ENCODE measurements at places on chromosomes 1 and 21. TPM values are rescaled to one million over a fixed set of nuclear protein-coding genes. Genes with fewer than 3 reads are reported as not detected.

- H3K4me1 ChIP-seq, result no peaks in the 10 kb centered on the region
- H3K36me3 ChIP-seq, result no peaks in the 10 kb centered on the region
- H3K27ac ChIP-seq, result no peak overlapping the region
- no peaks in the 10 kb centered on the region for H3K27me3 ChIP-seq
- no peak overlapping the region for H3K4me3 ChIP-seq
- DNase-seq, result no peak
Observed at GRCh38 chr1:30008998-30009657, 714.3 kb downstream of the MATN1 start.

DNA sequence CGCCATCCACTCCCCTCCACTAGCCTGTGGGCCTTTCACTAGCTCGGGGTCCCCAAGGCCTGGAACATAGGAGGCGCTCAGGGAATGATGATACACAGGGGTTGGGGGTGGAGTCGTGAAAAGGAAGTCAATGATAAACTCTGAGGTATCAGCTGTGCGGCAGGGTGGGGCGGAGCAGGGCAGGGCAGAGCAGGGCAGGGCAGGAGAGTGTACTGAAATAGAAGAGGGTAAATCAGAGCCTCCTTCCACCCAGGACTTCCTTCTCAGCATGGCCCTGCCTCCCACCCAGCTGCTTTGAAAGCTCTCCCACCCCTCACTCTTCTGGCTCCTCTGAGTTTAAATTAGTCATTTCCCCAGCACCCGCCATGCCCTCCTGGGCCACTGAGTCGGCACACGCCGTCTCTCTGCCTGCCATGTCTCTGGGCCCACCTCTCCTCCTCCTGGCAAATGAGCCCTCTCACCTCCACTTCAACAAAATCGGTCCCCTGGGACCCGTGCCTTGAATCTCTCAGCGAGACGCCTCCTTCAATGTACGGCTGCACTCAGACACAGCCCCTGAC, 16.9 kb downstream of the CAPZB start:
- no peaks in the 10 kb centered on the region for H3K27me3 ChIP-seq
- H3K4me1 ChIP-seq, result peaks cover 26% of the 10 kb centered on the region
- no peaks in the 10 kb centered on the region for H3K36me3 ChIP-seq
- peak overlapping the region; percentile 71 for H3K27ac ChIP-seq

ECM1 gene
- total RNA-seq, result 0.95 TPM

GRCh38 chr1:221246628-221247415, 367.6 kb downstream of the HLX start:
- no peak for DNase-seq
- H3K27me3 ChIP-seq, result no peaks in the 10 kb centered on the region
- H3K27ac ChIP-seq, result no peak overlapping the region

ADGRL2 gene
- total RNA-seq, result 4.6 TPM

GRCh38 chr1:161970633-161971032, 53.0 kb downstream of the OLFML2B start:
- no peak for DNase-seq
- no peaks in the 10 kb centered on the region for H3K27me3 ChIP-seq
- H3K36me3 ChIP-seq, result no peaks in the 10 kb centered on the region
- H3K27ac ChIP-seq, result no peak overlapping the region

GRCh38 chr1:93595743-93596142, 85.9 kb downstream of the BCAR3 start:
- peaks cover 42% of the 10 kb centered on the region for H3K4me1 ChIP-seq
- H3K27ac ChIP-seq, result no peak overlapping the region

- peaks cover 44% of the 10 kb centered on the region for H3K4me1 ChIP-seq
- H3K36me3 ChIP-seq, result peaks cover 2% of the 10 kb centered on the region
- H3K27me3 ChIP-seq, result no peaks in the 10 kb centered on the region
- peak within 1 kb of the TSS; percentile 57 for H3K27ac ChIP-seq
- peak; percentile 75 for DNase-seq
Observed at GRCh38 chr21:45404730-45405270, at the start of gene COL18A1. Gene COL18A1 (plus strand): TSS chr21:45405165. CDS start chr21:45405231, 66 bp downstream.

DNA sequence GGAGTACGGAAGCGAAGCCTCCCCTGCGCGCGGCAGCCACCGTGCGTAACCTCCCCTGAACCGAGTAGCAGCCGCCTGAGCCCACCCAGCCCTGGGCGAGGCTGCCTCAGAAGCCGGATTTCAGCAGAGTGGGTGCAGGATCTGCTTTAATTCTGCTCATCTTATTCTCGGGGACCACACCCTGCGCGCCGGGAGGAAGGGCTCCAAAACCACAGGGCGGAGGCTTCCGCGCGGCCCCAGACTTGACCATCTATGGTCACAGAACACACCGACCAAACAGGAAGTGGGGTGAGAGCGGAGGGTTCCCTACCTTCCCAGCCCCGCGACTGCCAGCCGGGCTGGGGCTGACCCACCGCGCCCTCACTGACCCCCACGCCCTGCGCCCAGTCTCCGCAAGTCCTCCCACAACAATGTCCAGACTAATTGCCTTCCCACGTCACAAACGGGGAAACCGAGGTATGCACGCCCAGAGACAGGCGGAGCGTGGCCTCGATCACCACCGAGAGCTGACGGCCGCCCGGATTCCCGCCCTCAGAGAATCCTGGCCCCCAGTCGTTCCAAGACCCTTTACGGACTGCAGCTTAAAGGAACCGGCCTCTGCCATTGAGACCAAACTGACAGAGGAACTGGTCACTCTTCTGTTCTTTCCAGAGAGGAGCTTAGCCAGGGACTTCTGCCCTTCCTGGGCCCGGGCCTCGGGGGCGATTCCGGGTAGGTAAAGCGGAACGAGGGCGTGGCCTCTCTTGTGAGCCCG, 595 bp upstream of the CAP1 start:
- H3K4me3 ChIP-seq, result peak overlapping the region; percentile 81
- no peaks in the 10 kb centered on the region for H3K36me3 ChIP-seq
- DNase-seq, result peak; percentile 86
- peaks cover 5% of the 10 kb centered on the region for H3K4me1 ChIP-seq
- peak overlapping the region; percentile 96 for H3K27ac ChIP-seq

DNA sequence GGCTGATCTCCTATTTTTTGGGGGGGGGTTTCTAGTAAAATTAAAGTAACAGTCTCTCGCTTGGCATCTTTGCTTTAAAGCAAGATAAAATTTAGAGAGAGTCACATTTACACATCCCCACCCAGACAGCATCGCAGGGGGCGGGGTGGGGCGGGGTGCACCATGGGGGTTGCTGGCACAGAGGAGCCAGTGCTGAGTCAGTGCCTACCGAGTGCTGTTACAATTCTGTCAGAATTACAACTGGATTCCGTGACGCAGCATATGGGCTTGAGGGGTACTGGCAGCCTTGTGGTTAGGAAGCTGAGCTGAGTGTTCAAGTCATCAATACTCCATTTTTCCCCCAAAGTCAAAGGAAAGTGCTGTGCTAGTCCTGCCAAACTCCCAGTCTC, 175.9 kb downstream of the PRDM16 start:
- H3K4me1 ChIP-seq, result peaks cover 10% of the 10 kb centered on the region
- H3K4me3 ChIP-seq, result no peak overlapping the region
- DNase-seq, result no peak
- H3K27me3 ChIP-seq, result no peaks in the 10 kb centered on the region
- H3K36me3 ChIP-seq, result no peaks in the 10 kb centered on the region

DNA sequence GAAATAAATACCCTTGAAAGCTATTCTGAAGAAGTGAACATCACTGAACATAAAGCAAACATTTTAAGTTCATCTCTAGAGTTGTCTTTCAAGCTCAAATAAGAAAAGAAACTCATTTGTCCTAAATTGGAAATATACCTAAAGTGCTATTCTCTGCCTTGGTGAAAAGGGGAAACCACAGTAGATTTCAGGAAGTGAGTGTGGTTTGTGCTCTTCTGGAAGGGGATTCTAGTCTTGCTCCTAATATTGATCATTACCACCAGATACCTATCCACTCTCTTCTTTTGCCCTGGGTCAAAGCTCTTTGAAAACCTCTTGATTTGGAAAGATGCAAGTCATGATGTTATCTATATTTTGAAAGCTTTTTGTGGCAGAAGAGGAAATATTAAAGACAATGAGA, 798.1 kb downstream of the ADGRL2 start:
- no peak for DNase-seq
- no peaks in the 10 kb centered on the region for H3K27me3 ChIP-seq
- no peaks in the 10 kb centered on the region for H3K4me1 ChIP-seq
- H3K4me3 ChIP-seq, result no peak overlapping the region
- H3K27ac ChIP-seq, result no peak overlapping the region

DNA sequence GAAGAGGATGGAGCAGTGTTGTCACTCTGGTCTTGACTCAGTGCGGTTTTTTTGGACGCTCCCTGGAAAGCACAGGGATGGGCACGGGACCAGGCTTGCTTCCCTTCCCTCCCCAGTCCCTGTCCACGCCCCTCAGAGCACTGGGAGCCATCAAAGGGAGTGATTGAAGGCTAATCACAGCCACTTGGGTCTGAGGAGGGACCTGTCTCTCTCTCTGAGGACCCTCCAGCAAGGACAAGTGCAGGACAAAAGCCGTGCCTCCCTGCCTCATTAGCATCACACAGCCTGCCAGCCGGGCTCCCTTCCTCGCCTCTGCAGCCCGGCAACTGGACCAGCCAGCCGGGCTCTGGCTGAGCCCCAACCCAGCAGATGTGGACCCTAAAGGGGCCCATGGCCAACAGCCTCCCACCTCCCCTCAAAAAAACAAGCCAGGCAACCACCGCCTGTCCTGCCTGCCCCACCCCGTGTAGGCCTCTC, 18.6 kb upstream of the PDZK1IP1 start:
- no peaks in the 10 kb centered on the region for H3K4me1 ChIP-seq
- no peak for DNase-seq
- H3K27me3 ChIP-seq, result no peaks in the 10 kb centered on the region
- H3K36me3 ChIP-seq, result no peaks in the 10 kb centered on the region
- no peak overlapping the region for H3K27ac ChIP-seq
- no peak overlapping the region for H3K4me3 ChIP-seq

TMEM82 gene
- total RNA-seq, result 2.7 TPM

SDE2 gene
- 16.6 TPM for total RNA-seq

DNA sequence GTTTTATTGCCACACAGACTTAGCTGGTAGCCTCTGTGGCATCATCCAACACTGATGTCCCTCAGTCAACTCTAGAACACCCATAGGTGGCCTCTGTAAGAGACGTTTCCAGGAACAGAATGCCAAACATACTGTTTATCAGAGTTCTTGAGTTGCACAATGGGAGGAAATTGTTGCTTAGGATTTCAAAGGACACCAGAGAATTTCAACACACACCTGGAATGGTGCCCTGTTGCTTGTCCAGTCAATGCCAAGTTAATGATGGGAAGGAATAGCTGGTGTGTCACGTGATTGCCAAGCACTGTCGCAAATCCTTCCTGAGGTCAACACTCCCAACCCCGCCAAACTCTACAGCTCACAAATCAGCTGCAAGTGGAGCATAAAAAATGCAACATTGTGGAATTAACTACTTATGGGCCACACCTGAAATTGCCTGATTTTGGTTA, 28.6 kb upstream of the DUSP23 start:
- DNase-seq, result no peak
- no peak overlapping the region for H3K4me3 ChIP-seq
- no peaks in the 10 kb centered on the region for H3K27me3 ChIP-seq
- no peaks in the 10 kb centered on the region for H3K36me3 ChIP-seq
- H3K4me1 ChIP-seq, result no peaks in the 10 kb centered on the region

DNA sequence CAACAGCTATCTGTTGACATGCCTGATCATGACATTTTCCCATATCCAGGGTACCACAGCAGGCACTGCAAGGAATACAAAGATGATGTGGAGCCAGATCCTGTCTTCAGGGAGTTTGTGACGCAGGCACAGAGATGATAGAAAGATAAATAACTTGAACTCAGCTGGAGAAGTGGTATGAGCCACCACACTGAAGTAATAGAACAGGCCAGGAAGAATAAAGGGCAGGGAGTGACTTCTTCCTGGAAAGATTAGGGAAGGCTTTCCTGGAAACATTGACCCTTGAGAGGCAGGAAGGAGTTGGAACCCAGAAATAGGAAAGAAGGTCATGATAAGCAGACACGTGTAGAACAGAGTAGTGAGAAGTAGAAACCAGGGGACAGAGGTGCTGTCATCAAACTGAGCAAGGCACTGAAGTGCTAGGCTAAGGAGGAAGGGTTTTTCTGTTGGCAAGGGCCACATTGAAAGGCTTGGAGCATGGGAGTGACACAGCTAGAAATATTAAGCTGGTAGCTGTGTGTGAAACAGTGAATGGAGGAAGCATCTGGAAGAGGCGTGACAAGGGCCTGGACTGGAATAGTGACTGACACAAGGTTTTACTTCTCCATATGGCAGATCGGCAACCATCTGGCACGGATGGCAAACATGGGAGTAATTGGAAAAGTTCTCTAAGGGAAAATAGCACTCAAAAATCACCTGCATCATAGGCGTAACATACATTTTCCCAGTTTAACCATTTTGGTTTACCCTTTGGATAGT, 68.4 kb downstream of the AK5 start:
- H3K27ac ChIP-seq, result no peak overlapping the region
- H3K4me1 ChIP-seq, result no peaks in the 10 kb centered on the region
- no peaks in the 10 kb centered on the region for H3K36me3 ChIP-seq

GRCh38 chr1:25543005-25543424, 391 bp upstream of the LDLRAP1 start:
- no peaks in the 10 kb centered on the region for H3K36me3 ChIP-seq
- H3K27me3 ChIP-seq, result no peaks in the 10 kb centered on the region
- no peak for DNase-seq

PHACTR4 gene
- 35.5 TPM for total RNA-seq

RNF2 gene
- total RNA-seq, result 31.7 TPM

DNA sequence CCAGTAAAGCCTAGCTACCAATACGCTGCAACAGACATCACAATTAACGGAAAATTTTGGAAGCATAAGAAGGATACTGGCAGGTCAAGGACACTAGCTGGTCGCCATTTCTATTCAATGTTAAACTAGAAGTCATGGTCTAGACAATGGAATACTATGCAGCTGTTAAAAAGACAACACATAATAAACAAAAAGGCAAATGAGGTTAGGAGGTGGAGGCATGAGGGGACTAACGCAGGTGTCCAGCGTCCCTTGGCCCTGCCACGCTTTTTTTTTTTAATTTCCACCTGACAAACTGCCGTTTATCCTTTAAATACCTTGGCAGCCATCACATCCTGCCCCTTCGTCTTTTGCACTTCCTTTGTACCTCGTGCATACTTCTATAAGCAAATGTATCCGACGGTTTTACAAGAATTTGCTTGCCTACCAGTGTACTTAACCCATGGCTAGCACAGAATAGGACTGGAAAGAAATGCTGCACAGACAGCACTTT, 698 bp upstream of the SLC22A15 start:
- H3K4me1 ChIP-seq, result no peaks in the 10 kb centered on the region
- no peak overlapping the region for H3K27ac ChIP-seq
- H3K4me3 ChIP-seq, result peak overlapping the region; percentile 44
- no peak for DNase-seq
- no peaks in the 10 kb centered on the region for H3K27me3 ChIP-seq
- no peaks in the 10 kb centered on the region for H3K36me3 ChIP-seq

GRCh38 chr1:72568113-72568512, 285.8 kb upstream of the NEGR1 start:
- no peaks in the 10 kb centered on the region for H3K27me3 ChIP-seq
- no peak overlapping the region for H3K4me3 ChIP-seq
- no peak overlapping the region for H3K27ac ChIP-seq

FAM3B gene
- 59.7 TPM for total RNA-seq
